Endothelial cell of umbilical vein (primary cell): ENCODE measurements at places on chromosomes 12 and 14.

GRCh38 chr14:88518592-88519512 is 36.0 kb downstream of the PTPN21 start:
- peak; percentile 6 for DNase-seq

DNA sequence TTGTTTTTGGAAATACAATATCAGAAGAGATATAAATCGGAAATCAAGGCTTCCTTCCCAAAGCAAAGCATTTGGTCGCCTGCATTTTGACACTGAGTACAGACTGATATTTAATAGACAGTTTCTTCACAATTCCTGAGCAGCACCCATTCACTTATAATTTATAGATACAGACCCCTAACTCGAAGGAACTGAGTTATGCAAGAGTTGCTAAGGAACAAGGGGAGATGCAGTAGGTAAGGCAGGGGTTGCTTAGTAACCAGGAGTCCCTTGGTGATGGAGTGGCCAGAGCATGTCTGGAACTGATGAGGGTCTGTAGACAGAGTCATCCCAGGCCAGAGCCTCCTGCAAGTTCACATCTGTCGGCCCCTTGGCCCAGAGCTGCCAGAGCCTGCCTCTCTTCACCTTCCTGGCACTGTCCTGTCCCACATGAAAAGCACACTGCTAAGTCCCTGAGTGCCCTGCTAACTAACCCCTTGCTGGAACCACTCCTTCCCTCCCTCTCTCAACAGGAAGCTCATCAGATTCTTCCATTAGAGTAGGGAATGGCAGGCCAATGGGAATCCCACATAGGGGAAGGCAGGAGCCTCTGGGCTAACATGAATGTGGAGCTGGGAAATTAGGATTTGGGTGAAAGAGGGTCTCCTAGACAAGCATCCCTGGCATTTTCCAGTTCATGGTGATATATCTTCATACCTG is 3.6 kb upstream of the DHRS2 start:
- DNase-seq: no peak

- DNase-seq: no peak
These were observed 277.2 kb downstream of the SYT1 start for GRCh38 chr12:79141776-79142175.

- DNase-seq: peak; percentile 12
These were observed 380.2 kb downstream of the NAV3 start for GRCh38 chr12:78210894-78211302.

GRCh38 chr14:34682787-34683321 is 31.5 kb downstream of the CFL2 start:
- DNase-seq: no peak

- DNase-seq: no peak
These were observed 64.5 kb downstream of the VWF start for GRCh38 chr12:6059860-6060565.

DNA sequence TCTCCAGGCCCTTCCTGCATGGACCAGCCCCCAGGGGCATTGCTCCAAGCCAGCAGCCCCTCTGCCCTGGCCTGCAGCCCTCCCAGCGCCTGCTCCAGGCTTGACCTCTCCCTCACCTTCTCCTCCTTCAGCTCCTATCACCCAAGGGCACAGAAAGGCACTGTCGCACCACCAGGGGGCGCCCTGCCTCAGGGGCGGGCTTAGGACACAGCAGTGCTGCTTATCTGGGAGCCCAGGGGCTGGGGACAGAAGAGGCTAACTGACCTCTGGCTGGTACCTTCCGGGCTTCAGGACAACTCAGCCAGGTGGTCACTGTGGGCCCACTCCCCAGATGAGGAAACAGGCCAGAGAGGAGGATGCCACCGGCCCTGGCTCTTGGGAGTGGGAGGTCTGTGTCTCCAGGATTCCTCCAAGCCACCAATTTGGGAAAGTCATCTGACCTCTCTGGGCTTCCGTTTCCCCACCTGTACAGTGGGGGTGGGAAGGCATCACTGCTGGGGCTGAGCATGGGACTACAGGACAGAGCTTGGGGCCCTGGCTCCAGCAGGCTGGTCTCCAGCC is 25.3 kb upstream of the GPR132 start:
- DNase-seq: peak; percentile 78

GRCh38 chr12:4802841-4803240 is 82.6 kb downstream of the GALNT8 start:
- no peak for DNase-seq

GRCh38 chr14:51424561-51425251 is 184.7 kb downstream of the TMX1 start:
- peak; percentile 57 for DNase-seq

DNA sequence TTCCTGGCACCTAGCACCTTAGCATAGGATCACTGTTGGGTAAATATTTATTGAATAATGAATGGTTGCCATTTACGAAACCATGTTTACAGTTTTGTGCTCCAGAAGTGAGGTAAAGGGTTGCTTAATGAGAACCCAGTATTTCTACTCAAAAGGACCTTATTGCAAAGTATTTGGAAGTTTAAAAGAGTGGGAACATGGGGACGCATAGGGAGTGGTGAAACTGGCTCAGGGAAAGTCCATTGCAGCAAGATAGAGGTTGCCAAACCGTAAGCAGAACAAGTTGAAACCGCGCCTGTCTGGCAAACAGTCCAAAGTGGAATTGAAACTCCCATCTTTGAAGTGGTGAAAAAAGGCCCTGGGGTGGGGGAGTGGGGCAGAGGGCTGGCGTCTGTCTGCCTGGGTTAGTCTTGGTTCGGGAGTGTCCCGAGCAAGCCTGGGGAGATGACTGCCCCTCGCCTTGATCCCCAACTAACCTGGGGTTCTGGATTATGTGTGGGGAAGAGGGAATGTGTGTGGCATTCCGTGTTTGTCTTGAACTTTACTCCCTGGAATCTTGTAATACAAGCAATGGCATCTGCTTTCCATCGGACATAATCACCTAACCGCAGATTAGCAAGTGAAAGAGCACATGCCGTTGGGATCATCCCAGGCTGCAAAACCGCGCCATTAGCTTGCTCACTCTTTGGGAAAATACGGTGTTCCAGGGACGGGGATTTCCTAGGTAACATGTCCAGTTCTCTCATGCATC is 7.2 kb downstream of the ALDH2 start:
- DNase-seq: no peak

DNA sequence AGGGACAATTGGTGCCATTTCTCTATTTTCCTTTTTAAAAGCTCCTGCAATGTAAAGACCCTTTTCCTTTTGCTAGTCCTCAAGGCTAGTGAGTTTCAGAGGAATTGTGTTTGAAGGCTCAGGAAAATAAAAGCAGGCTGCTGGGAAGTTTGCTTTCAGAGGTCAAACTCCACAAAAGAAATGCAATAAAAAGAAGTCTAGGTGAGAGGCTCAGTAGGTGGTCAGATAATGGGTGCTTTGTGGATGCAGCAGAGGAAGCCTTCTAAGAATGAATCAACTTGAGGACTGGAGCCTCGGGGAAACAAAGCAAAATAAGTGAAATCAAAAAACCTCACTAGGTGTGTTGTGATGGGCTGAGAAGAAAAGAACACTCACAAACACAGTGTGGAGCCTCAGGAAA is 10.3 kb downstream of the CCDC175 start:
- no peak for DNase-seq

DNA sequence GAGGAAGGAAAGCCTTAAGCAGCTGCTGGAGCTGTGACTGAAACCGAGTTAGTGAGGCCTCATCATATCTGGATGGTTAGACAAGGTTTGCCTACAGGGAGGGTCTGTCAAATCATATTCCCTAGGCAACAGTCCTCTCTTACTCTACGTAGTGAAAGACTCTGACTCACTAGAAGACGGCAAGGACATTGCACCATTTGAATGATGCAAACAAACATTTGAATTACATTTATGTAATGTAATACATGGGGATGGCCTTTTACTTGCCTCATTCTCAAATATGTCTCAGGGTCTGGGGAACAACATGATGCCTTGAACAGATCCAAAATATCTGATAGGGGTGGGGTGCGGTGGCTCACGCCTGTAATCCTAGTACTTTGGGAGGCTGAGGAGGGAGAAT is 29.8 kb upstream of the STRAP start:
- no peak for DNase-seq

GRCh38 chr12:26790645-26790994 is 42.4 kb downstream of the ITPR2 start:
- DNase-seq: peak; percentile 49

GRCh38 chr12:50073206-50073605 is 11.9 kb upstream of the SMARCD1 start:
- DNase-seq: no peak

- no peak for DNase-seq
These were observed 83.8 kb downstream of the SRGAP1 start for GRCh38 chr12:63928305-63928704.

DNA sequence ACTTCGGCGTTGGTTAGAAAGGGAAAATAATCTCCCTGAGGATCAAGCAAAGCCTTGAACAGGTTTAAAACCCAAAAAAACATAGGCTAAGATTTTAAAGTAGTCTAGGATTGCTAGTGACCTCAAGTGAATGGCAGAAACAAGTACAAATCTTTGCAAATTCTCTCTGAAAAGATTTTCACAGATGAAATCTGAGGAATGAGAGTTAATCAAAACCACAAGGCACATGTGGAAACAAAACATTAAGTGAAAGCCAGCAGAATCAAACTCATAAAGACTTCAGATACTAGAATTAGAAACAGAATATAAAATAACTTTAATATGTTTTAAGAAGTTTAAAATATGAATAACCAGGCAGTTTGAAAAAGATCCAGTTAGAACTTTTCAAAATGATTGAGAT is 52.2 kb upstream of the CFL2 start:
- no peak for DNase-seq

DNA sequence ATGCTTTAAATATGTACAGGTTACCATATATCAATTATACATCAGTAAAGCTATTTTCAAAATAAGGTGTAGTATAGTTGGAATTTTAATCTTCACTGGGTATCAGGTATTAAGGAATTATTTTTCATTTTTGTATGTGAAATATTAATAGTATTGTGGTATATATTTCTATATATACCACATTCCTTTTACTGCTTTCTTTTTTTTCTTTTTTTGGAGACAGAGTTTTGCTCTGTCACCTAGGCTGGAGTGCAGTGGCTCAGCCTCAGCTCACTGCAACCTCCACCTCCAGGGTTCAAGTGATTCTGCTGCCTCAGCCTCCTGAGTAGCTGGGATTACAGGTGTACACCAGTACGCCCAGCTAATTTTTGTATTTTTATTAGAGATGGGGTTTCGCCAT is 36.6 kb downstream of the BICDL1 start:
- DNase-seq: no peak

DNA sequence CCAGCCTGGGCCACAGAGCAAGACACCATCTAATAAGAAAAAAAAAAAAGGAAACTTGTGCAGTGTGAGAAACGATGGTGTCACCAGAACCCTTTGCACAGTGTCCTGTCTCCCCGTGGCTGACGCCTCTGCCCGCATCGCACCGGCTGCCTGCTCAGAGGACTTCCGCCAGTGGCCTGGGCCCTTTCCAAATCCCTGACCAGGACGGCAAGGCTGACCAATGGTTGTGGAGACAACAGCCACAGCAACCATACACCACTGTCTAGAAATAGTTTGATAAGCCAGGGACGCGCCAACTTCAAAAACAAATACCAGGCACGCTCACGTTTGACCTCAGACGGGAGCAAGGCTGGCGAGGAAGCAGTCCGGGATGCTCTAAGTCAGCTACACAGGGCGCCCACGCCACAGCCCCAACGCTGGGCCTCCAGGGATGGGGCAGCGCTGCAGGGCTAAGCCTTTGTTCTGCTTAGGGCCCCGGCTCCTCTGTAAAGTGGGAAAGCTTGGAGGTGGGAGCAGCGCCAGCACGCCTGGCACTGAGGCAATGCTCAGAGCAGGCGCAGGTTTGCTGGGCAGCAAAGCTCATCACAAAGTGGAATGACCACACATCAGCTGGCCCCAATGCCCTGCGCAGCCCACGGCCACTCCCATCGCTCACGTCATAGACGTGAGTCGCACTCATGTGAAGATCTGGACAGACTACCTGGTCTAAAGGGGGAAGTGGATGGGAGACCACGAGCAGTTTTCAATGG is 12.5 kb downstream of the PGAM5 start:
- no peak for DNase-seq

GRCh38 chr12:84561351-84561750 is 351.2 kb downstream of the SLC6A15 start:
- DNase-seq: no peak

- DNase-seq: peak; percentile 12
These were observed 451.3 kb downstream of the SNAPC1 start for GRCh38 chr14:62213516-62213915.

- no peak for DNase-seq
These were observed 207.2 kb upstream of the TMPO start for GRCh38 chr12:98308141-98308540.

DNA sequence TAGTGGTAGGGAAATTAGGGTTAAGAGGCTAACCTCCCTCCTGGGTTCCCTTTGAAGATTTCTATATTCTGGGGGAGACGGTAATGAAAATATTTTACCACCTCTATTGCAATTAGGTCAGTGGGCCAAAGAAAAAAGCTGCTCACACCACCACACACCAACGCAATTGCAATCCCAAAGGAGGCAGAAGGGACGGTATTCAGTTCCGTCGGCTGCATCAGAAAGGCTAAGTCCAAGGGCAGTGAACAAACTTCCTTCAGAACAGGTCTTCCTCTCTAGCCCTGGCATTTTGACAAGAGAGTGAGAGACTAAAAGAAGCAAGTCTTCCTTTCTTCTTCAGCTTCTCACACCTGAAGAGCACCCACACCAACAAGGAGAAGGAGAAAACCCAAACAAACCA is 51.2 kb downstream of the OTX2 start:
- no peak for DNase-seq

- DNase-seq: no peak
These were observed 140.2 kb upstream of the CRY1 start for GRCh38 chr12:107233551-107233950.

DNA sequence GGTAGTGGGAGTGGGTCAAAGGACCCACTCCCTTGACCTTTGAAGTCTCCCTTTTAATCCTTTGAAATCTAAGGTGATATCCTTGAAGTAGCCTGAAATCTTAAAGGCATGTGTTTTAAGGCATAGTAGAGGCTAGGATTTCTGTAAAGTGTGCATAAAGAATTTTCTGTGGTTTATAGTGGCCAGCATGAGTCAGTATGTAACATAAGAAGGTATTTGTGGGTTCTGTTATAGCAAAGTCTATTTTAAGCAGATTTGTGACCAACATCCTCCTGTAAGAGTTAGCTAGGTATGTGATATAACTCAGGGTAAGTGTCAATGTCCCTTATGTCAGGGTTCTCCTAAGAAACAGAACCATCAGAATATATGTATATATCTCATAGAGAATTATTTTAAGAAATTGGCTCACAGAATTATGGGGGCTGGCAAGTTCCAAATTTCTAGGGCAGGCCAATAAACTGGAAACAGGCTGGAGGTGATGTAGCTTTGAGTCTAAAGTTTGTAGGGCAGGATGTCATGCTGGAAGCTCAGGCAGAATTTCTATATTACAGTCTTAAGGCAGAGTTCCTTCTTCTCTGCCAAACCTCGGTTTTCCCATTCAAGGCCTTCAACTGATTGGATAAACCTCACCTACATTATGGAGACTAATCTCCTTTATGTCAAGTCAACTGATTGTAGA is 18.7 kb upstream of the EPYC start:
- DNase-seq: no peak

GRCh38 chr14:103398427-103399195 is 13.4 kb downstream of the MARK3 start:
- peak; percentile 27 for DNase-seq
